HFF-Myc (cell line): ENCODE measurements at places on chromosomes 11 and 22.
A peak's percentile ranks its signal among the peaks of the same experiment; 100 is the strongest.

GRCh38 chr11:76368490-76368889, 12.4 kb downstream of the THAP12 start:
- DNase-seq: no peak

DNA sequence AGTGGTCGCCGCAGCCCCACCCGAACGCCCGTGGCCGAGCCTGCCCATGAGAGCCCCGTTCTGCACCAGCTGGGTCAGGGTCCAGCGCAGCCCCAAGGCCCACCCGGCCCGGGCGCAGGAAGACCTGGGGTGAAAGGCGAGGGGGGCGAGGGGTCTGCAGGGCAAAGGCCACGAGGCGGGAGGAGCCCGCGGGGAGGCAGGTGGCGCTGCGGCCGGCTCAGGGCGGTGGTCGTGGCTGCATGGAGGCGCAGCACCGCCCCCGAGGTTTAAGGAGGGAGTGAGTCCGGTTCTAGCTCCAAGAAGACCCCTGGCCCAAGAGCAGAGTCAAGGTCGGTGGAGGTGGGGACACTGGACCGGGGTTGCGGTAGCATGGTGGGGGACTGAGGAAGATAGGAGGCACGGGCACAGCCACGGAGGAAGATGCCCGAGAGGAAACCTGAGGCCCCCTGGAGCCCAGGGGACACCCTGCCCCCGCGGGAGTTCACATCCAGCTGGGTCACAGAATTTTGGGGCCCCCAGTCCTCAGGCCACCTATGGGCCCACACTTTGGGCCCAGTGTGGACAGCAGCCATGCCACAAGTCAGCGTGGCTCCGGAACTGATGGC, 514 bp upstream of the HDAC10 start:
- DNase-seq: no peak

DNA sequence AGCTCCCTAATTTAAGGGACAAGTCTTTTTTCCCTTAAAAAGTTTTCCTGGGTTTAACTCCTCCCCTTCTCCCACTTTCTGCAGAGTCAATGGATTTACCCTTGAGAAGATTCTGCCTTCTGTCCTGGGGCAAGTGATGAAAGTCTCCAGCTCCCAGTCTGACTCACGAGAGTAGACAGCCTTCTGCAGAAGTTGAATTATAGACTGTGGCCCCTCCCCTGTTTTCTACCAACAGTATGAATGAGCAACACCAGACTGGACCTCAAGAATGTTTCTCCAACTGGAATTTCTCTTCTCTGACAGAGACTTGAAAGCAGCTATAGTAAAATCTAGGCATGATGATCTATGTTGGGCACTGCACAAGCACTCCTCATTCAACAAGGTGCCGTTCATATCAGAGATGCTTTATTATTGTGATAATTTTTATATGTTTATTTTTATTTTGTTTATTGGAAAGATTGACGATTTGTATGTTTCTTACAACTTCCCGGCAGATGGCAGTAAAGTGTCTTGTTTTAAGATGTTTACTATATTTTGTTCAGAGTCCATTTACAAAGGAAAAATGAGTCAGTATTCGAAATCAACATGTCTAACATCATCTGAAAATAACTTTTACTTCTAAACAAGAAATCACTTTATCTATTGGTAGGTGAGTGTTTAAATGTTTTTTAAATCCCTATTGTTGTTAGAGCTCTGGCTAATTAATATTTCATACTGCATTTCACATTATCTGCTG, 56.6 kb downstream of the LMO2 start:
- DNase-seq: no peak

DNA sequence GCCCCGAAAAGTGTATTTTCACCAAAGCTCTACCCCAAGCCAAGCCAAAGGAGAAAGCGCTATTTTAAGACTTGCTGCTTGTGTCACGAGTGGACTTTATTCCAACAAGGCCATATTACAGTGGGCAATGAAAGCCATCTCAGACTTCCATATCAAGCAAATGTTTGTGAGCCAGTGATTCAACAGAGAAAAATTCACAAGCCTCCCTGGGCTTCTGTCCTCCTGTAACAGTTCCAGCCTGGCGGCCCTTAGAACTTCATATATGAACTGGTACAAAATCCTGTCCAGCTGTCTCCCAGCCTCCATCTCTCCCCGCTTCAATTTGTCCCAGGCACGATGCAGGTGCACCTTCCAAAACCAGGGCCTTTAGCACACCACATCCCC, 11.2 kb downstream of the LARGE1 start:
- DNase-seq: no peak

- DNase-seq: no peak
These were observed 50.2 kb downstream of the RPL27A start for GRCh38 chr11:8732748-8733241.

DNA sequence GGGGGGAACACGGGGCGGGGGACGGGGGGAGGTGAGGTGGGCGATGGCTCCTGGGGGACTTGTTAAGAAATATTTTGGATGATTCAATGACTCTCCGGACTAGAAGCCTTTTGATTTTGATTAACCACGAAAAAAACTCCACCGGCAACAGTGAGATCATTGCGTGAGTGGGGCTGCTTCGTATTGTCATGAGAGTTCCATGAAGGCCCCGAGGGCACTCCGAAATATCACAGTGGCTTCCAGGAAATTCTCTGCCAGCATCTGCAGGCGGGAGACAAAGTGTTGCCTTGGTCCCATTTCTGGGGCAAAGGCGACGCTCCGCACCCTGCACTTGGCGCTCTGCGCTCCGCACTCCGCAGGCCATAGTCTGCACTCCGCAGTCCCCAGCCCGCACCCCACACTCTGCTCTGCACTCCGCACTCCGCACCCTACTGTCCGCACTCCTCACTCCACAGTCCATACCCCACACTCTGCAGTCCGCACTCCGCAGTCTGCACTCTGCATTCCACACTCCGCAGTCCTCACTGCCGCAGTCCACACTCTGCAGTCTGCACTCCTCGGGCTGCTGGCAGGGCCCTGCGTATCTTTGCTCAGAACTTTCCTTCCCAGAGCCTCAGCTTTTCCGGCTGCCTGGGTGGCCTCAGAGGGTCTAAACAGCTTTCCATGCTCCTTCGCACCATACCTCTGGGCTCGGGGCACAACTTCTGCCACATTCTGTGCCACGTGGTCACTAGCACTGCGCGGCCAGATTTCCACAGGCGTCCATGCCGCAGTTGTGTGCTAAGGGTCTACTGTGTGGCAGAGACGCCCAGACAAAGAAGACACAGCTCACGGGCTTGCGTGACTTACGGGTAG, 61.1 kb downstream of the LINC01488 start:
- no peak for DNase-seq

GRCh38 chr11:57434640-57435546, 8.0 kb upstream of the SLC43A3 start:
- DNase-seq: no peak

GRCh38 chr22:48975316-48975741, 852.3 kb downstream of the BRD1 start:
- no peak for DNase-seq

DNA sequence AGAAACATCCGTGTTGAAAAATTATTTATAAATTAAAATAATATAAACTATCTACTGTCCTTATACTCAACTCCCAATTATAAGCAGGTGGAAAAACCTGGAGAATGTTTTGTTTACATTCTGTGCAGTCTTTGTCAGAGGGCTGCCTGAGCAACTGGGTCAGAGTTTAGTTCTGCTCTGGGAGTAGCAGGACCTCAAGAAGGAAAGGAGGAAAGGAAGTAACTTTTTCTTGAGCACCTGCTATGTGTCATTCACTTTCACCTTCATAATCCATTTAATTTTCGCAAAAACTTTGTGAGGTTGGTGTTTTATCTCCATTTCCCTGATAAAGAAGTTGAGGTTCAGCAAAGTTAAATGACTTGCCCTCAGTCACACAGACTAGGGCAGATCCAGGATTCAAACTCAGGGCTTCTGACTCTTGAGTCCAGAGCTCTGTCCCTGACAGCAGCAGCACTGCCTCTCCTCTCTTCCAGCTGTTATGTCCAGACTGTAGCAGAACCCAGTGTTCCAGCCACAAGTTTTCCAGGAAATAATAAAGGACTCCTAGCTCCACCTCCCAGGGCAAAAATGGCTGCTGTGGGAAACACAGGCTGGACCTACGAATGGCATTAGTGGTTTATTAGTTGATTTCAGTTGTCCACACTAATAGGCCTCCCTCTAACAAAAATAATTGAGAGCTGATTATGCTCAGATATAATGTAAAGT, 6.4 kb downstream of the CD3E start:
- no peak for DNase-seq

- DNase-seq: no peak
These were observed 36.8 kb upstream of the JAM3 start for GRCh38 chr11:134032043-134032442.

- DNase-seq: no peak
These were observed 12.9 kb downstream of the OR51L1 start for GRCh38 chr11:5007561-5007960.

- DNase-seq: no peak
These were observed 789.4 kb upstream of the KIRREL3 start for GRCh38 chr11:127789927-127790326.

DNA sequence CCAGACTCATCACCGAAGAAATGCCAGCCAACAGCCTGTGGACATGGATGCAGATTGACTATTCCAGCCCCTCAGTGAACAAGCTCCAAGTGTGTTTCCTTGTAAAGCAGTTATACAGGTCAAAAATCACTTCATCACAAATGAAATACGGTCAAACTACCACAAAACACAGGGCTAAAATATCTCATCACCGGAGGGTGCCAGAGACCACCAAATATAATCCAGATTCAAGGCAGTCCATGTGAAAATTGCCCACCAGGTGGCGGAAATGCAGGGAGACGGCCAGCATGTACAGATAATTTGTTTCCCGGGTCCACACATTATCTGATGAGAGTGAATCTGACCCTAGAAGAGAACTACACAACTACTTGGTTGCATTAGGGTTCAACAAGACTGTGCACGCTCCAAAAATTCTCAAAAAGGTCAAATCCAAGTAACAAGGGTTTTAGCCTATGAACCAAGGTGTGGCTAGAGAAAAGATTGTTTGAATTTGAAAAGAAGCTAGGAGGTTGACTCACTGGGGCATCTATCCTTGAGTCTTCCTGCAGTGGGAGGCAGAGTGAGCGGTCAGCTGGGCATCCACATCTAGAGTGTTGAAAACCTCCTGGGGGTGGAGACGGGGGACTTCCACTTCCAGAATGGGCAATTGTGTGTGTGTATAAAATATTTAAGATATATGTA, 71.7 kb downstream of the IGLL5 start:
- peak; percentile 42 for DNase-seq

DNA sequence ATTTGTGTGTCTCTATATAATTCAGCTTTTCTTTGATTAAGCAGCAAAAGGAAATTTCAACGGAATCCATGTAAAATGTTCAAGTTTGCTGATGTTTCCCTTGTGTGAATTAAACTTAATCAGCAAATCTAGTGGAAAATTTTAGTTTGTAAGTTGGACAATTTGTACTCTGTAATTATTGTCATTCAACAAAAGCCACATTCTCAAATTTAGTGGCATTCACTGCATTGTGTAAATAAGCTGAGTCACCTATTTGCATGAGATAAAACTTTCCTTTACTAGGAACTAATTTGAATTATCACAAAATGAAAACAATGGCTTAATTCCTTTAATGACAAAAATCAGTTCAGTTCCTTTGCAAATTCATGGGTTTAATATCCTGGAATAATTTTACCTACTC, 784.2 kb upstream of the CCDC179 start:
- no peak for DNase-seq

DNA sequence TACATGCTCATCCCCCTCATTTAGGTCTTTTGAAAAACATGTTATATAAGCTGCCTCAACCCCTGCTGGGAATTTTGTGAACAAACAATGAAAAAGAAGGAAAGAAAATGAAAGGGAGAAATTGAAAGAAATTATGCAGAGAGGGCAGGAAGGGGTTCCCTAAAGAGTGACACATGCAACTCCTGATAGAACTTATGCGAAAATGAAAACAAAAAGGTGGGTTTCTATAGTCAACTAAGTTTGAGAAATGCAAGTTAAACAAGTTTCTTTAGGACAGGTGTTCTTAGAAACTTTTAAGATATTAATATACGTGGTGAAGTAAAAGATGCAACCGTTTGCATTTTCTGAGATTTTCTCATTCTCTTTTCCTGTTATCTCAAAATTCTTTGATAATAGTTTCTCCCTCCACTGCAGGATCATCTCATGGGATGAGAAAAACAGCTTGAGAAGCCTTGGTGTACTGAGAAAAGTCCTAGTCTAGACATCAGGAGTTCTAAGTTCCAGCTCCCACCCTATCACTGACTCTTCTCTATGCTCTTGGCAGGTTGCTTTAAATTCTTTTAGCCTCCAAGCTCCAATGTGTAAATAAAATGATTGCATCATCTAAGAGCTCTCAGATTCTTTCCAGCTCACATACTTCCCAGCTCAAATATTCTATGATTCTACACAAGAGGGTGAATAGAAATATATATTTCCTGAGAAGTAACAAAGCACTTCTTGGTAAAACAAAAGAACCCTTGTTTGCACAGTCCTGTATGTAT, 109.2 kb downstream of the FAM76B start:
- peak; percentile 12 for DNase-seq

- no peak for DNase-seq
These were observed 7.8 kb upstream of the EIF3D start for GRCh38 chr22:36536717-36537116.

DNA sequence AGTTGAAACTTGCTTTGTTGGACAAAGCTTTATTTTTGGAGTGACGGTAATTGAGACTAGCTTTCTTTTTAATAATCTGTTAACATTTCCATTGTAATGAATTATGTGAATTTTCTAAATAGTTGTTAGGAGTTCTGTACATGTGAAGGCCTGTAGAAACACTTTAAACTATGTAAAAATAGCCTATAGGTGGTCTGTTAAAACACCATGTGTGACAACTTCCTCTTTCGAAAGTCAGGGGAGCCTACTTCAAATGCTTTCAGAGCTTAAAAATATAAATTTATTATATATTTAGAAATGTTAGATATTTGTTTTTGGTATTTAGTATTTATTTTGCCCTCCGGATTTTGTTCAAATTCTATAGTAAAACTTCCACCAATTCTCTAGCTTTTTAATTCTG, 28.7 kb downstream of the DDIAS start:
- DNase-seq: no peak

DNA sequence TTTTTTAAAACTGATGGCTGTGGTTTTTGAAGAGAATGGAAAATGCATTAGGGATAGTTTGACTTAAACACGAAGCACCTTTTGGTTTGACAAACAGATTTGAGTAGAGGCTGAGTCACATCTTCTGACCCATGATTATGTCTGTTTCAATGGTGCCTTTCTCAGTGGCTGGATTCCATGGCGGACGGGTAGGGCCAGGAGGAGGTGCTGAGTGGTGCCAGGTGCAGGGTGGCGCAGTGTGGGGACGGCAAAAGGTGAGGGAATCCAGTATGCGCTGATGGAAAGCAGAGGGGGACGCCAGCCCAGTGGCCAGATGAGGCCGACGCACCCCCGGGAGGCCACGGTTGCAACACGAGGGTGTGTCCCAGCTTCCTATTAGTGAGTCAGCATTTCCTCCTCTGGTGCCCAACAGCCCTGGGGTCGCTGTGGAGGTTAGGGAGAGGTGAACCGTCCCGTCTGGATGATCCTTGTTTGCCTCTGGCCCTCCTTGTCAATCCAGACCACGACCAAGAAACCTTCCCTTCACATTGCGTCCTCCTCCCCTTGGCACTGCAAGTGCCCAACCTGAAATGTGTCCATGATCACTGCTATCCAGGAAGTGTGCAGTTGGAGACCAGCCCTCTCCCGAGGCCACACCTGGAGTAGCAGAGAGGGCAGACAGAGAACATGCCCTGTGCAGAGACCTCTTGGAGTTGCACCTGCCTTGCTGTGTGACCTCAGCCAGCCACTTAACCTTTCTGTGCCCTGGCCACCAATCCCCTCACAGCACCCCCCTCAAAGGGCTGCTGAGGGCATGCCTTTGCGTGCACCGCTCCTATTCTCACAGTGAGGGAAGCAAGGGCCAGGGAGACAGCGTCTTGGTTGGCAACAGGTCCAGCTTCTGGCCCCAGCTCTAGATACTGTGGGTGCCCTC, 32.5 kb upstream of the ATXN10 start:
- no peak for DNase-seq
